ENCODE measurements at places on chromosomes 2 and 18.

- no peak for DNase-seq
Observed at GRCh38 chr2:102942107-102942506, 180.3 kb downstream of the TMEM182 start.

- DNase-seq = no peak
Observed at GRCh38 chr2:112154246-112155117, 16.3 kb downstream of the FBLN7 start.

GRCh38 chr2:148726228-148726627 is 81.7 kb downstream of the EPC2 start:
- no peak for DNase-seq

DNA sequence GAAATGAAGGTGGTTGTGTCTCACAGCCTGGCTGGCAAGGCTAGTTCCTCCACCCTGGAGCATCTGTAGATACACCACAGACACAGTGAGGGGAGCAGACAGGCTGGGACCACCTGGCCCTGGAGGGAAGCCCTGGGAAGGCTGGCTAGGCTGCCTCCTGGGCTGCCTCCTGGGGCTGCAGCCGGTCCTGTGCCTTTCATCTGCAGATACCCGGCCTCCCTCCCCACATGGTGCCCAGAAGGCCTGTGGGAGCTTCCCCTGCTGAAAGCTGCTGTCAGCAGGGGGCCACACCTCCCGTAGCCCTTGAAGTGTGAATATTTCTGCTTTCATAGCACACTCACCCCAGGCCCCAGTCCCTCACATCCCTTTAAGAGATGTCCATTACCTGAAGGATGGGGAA is 37.6 kb downstream of the SDC1 start:
- DNase-seq = no peak

DNA sequence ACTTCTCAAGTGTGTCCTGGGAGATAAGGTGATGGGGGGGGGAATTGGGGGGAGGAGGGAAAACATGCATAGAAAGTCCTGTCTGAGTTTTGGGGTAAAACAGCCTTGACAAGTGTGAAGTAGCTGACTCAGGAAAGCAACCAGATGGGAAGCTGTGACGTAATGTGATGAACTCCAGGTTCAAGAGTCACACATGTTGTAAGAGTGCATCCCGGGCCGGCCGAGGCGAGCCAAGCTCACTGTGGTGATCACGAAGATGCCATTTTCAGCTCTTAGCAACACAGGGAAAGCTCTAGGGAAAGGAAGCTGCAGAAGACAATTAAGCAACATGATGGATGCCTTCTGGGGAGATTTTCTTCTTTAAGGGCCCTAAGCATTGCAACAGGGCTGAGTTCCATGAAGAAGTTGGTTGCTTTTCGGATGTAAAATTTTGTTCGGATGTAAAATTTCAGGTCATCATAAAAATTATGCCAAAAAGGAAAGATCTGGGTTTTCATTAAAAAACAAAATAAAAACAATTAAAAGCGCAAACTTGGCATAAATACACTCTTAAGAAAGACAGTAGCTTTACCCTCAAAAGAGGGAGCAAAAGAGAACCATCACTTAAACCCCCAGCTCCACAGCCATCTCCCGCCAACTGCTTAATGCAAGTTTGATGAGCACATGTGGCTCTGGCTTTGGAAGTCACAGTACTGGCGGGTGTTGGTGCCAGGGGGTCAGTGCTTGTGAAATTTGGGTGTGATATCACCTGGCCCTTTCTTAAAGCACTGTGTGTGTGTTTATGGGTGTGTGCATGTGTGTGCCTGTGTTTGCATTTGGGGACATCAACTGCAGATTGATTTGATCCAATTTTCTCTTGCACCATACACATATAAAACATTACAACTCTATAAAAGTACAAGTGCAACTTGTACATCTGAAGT is 19.1 kb downstream of the SERTAD2 start:
- DNase-seq = peak; percentile 54

DNA sequence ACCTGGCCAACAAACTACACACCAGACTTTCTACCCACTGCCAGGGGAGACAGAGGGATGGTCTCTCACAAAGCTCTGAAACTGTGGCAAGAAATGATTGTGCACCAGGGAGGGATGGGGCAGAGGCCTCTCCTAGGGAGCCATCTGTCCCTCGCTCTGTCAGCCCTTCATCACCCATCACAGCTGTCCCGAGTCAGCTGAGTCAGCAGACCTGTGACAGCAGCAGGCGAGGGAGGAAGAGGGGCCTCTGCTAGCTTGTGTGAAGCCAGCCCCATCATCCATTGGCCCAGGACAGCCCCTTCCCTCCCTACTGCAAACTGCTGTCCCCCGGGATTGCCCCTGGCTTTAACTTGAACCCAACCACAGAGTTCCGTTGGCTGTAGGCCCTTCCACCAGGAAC is 5.0 kb downstream of the SH2D6 start:
- DNase-seq = no peak

- DNase-seq = peak; percentile 82
Observed at GRCh38 chr2:7097353-7097895, 180.2 kb downstream of the RNF144A start.

- DNase-seq = no peak
Observed at GRCh38 chr18:45282101-45282812, 333.0 kb upstream of the SLC14A2 start.

GRCh38 chr2:45278365-45279078 is 269.3 kb upstream of the SIX2 start:
- DNase-seq = no peak

DNA sequence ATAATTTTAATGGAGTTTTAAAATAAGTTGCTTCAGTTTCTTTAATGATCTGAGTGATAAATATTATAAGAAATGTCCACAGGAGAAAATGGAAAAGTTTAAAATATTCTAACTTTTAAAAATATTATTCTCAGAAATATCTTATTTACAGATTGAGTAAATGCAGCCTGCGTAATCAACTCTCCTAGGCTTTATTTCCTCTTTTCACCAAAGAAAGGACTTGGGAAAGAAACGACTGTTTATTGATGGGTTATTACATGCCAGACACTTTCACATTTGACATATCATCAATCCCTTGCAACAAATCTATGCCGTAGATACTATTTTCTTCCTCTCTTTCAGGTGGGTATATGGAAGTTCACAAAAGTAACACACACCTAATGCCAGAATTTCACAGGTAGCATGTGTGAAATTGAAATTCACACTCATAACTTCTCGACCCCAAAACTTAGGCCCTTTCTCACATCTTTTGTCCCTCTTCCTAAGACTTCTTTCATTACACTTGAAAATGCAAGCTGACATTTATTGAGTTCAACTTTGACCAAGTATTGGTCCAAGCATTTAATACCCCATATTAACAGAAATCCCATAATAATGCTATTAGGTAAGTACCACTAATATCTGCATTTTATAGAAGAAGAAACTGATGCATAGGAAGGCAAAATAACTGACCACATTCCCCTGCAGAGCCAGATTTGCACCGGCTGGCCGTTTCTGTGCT is 49.2 kb downstream of the MYOM1 start:
- DNase-seq = no peak

GRCh38 chr2:135797497-135798274 is 39.3 kb downstream of the LCT start:
- peak; percentile 64 for DNase-seq

DNA sequence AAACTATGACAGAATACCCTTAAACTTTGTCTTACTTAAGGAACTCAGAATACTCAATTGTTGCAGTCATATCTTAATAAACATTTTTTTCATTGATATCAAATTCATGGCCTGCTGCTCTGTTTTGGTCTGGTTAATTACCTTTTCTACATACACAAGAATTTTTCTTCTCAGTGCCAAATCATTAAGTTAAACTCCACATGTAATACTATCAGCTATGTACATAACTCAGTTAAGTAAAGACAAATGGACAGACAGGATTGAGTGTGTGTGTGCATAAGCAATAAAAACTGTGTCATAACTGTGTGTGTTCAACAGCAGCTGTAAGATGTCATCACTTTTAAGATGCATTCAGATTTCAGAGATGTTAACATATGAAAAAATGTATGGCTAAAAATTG is 34.4 kb downstream of the VRK2 start:
- DNase-seq = no peak

GRCh38 chr2:160646684-160647444 is 153.3 kb upstream of the RBMS1 start:
- DNase-seq = no peak

DNA sequence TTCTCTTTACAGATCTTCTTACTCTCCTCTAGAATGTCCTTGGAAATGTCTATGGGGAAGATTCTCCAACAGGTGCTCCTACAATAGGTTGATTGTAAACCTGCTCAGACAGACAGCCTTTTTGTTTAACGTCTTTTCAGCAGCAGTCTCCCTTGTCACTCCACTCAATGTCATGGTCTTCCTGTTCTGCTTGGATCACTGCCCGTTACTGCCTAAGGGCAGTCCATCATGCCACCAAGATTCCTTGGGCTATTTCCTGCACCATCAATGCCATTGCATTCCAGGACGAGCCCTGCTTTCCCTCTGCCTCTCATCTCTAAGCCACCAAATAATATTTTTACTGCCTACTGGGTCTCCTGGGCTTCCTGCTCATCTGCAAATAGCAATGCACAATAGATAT is 97.4 kb upstream of the GALNT5 start:
- DNase-seq = no peak

DNA sequence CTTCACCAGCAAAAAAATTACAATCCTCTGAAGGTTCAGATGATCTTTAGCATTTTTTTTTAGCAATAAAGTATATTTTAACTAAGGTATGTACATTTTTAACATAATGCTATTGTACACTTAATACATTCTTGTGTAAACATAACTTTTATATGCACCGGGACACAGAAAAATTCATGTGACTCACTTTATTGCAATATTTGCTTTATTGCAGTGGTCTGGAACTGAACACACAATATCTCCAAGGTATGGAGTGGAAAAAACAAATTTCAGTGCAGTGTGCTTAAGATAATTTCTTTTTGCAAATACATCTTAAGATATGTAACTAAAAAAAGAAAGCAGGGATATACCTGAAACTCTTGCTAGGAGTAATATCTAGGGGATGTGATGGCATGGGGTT is 5.1 kb upstream of the TWSG1 start:
- DNase-seq = no peak

DNA sequence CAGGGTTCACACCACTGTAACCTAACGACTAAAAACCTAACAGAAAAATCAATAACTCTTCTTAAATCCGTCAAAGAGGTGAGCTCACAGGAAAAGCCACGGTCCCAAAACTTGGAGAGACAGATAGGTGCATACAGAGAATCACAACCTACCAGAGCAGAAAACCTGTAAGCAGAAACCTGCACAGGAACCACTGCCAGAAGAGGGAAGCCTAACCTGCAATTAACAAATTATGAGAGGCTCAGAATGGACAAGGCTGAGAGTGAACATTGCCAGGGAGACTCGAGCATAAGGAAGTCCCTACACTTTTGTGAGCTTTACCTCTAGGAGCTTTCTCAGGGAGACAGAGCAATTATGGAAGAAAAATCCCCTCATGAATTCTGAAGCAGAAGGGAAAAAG is 156.2 kb upstream of the NETO1 start:
- no peak for DNase-seq

DNA sequence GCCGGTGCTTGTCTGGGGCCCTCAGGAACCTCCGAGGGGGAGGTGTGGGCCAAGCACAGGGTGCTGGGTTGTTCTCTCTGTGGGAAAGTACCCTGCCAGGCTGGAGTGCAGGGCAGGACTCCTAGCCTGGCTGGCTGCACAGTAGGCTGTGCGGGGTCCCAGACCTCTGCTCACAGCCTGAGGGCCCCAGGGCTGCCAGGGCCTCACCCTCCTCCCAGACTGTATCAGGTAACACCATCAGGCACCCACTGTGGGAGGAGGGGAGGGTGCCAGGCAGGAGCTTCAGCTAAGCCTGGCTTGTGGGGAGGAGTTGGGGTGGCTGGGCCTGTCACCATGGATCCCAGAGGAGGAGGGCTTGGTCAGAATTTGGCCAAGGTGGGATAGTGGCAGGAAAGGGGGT is 211.9 kb upstream of the SMAD2 start:
- DNase-seq = peak; percentile 15

DNA sequence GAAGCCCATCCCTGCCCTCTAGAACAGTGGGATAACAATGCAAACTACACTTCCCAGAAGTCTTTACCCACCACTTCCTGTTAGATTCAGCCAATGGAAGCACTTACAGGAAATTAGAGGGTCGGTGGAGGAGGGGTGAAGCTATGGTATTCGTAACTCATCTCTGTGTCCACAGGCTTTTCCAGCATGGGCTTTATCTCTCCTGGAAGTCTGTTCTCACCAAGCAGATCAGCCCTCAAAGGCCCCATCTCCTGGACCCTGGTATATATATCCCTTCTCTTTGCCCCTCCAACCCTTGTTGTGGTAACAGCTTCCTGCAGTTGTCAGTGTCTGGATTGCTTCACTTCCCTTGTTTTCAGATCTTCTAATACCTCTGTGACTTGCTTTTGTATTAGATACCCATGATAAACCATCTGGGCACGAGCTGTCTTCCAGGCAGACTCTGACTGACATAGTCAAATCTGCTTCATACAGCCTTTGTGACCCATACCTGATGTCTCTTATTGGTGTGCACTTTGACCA is 475.0 kb upstream of the POU3F3 start:
- DNase-seq = no peak

- DNase-seq = no peak
Observed at GRCh38 chr2:138902239-138902871, 122.2 kb upstream of the NXPH2 start.

- DNase-seq = no peak
Observed at GRCh38 chr2:139514951-139515350, 734.8 kb upstream of the NXPH2 start.

- no peak for DNase-seq
Observed at GRCh38 chr18:73950116-73950700, 197.4 kb downstream of the FBXO15 start.

- DNase-seq = no peak
Observed at GRCh38 chr18:11946756-11947155, 34.6 kb upstream of the IMPA2 start.

GRCh38 chr18:41938445-41938844 is 16.6 kb upstream of the PIK3C3 start:
- no peak for DNase-seq

DNA sequence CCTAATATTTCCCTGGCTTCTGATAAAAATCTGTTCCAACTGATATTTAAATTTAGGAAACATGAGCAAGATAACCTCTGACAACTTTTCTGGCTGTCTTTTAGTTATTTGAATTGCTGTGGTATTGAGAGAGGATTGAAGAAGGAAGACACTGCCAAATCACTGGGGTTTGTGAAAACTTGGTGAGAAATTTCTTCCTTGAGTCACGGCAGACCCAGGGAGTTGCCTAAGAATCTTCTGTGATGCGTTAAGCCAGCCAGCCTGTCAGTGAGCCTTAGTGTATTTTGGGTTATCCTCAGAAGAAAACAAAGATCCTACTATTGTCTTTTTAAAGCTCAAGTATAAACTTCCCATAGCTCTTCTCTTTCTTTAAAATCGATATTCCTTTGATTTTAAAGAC is 17.5 kb upstream of the DOK6 start:
- DNase-seq = no peak

DNA sequence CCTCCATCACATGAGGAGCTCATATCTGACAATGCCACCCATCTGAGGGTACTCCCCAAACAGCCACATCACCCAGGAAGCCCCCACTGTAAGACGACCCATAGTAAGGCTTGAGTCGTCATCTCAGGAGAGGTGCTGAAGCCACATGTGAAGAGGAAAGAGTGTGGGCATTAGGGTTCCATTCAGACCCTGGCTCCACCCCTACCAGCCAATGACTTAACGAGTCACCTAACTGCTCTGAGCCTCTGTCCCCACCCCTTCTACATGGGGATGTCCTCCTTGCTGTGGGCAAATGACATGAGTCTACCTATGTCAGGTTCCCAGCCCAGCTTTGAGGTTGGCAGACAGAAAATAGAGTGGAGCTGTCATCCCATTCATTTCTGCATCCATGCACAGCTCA is 46.3 kb downstream of the C1QL2 start:
- no peak for DNase-seq
